ENCODE measurements at places on chromosomes 3 and 15.

DNA sequence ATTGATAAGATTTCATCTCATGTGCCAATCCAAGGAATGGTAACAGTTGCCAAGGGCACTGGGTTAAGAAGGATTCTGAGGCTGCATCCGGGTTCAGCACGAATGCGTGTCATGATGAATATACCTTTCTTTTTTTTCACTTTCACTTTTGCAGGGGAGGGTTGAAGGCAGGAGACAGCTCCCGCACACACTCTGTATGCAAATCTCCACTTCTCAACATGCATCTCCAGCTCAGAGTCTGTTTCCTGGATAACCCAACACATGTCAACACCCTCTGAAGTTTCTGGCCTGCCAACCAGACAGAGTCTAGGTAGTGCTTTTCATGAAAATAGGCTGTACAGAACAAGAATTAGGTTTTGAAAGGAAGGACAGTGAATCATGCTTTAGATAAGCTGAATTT is 21.6 kb downstream of the B4GALT4 start:
- no peak for DNase-seq

GRCh38 chr3:191262650-191263049 is 63.6 kb downstream of the OSTN start:
- DNase-seq, result no peak

DNA sequence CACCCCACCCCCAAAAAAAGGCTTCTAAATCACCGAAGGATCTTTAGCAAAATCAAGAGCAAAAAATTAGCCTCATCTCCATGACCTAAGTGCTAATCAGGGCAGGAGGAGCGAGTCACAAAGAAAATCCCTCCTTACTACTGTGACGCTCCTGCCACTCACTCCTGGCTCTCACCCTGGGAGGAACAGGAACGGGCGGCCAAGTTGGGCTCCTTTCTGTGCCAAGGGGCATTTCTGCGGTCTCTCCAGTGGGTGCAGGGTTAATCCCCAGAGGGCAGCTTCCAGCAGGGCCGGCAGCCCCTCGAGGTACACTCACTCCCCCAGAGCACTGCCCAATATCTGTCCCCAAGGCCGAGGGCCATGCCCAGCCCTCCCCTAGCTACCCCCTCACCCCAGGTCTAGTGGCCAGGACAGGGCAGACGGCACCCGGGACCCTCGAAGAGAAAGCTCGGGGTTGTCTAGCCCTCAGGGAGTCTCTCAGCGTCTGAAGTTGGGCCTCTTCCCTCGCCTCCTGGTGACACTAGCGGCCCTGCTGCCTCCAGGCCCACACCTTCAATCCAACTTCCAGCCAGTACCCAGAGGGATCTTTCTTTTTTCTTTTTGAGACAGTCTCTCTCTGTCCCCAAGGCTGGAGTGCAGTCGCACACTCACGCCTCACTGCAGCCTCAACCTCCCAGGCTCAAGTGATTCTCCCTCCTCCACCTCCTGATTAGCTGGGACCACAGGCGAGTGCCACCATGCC is 706 bp downstream of the CAV3 start:
- DNase-seq, result no peak

DNA sequence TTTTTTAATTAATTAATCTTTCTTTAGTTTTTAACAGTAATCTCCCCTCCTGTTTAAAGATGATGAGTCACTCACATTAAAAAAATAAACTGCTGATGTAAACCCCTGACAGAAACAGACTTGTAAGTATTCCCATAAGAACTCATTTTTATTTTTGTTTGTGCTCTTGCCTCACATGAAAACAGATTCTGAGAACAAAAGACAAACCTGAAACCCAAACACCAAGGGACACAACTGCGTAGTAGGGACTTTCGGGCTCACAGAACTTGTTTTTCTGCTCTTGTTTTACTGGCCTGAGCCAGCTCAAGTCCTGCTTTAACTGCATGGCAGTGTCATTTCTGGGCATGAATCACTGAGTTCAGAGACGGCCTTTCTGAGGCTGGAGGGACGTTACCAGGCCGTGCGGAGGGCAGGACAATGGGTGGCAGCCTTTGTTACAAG is 600.8 kb downstream of the FOXP1 start:
- DNase-seq, result no peak

GRCh38 chr15:76217029-76217881 is 94.0 kb downstream of the ETFA start:
- no peak for DNase-seq

DNA sequence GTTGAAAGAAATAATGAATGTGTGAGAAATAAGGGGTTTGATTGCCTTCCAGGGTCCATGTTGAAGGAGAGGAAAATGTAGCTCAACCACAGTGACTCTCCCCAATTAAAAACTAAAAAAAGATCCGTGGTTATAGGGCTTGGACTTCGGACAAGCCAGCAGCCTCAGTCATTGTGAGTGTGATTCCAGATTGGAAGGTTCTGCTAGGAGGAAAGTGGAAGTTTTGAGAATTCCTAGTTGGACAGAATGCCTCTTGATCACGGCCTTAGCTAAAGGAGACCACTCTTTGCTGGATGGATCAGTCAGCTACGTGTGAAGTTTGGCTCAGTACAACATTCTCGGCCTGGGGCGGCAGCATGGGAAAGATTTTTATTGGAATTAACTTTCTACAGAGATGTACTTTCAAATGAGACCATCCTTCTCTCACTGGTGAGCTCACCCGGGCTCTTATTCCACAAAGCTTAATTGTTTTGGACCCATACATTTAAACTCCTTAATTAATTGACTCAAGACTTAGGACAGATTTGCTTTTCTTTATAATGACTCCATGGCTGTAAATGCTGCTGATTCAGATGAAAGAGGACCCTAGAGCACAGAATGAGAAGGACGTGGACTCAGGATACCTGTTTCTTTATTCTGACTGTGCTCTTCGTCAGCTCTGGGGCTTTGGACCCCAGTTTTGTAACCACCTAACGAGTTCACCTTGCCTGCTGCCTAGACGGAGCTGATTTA is 27.5 kb downstream of the FLNB start:
- no peak for DNase-seq

DNA sequence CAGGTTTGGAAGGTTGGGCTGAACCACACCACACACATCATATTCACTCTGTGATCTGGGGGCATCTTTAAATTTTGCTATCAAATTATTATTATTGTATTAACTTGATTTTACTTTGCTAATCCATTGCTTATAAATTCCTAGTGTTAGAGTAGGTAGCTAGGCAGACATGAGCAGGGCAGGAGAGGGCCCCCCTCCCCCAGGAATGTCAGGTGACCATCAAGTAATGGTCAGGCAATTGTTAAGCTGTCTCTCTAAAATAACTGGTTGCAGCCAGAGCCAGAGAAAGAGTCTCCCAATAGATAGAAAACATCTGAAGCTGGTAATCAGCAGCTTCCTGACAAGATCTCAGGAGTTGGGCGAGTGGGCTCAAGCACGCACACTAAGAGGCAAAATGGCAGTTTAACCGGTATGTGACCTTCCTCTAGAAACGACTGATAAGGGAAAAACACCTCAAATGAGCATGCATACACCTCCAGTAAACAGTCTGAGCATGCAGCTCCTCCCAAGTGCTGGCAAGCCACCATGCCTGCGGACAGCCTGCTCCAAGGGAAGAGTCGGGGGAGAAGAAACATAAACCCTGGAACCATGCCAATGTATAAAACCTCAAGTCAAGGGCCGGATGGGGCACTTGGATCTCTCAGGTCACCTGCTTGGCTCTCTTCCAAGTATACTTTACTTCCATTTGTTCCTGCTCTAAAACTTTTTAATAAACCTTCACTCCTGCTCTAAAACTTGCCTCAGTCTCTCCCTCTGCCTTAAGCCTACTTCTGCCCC is 3.1 kb upstream of the CXCR6 start:
- DNase-seq, result no peak
